D721Med (cell line): ENCODE measurements at places on chromosomes 12 and 14.

GRCh38 chr12:94297096-94297699 is 148.8 kb downstream of the PLXNC1 start:
- no peak for DNase-seq

- no peak for DNase-seq
Measured at GRCh38 chr12:92566448-92567019, 136.3 kb upstream of the PLEKHG7 start.

DNA sequence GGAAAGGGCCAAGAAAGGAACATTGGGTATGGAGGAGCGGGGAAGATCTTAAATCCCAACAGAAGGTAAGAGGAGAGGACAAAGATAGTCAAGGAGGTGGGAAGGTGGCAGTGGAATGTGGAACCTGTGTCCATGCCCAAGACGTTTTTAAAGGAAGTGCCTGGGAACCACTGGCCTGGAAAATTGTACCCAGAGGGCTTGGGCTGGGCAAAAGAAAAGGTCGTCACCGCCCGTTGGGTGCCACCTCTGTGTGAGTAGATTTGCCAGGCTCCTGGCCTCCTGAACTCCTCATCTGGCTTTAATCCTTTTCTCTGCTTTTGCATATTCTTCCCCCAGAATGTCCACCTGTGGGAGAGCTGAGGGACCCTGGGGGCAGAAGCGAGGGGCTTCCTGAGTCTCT is 32.6 kb downstream of the JDP2 start:
- no peak for DNase-seq

GRCh38 chr12:130339951-130340350 is 2.3 kb downstream of the PIWIL1 start:
- DNase-seq: no peak

- no peak for DNase-seq
Measured at GRCh38 chr14:68466491-68466977, 326.3 kb downstream of the ZFP36L1 start.

DNA sequence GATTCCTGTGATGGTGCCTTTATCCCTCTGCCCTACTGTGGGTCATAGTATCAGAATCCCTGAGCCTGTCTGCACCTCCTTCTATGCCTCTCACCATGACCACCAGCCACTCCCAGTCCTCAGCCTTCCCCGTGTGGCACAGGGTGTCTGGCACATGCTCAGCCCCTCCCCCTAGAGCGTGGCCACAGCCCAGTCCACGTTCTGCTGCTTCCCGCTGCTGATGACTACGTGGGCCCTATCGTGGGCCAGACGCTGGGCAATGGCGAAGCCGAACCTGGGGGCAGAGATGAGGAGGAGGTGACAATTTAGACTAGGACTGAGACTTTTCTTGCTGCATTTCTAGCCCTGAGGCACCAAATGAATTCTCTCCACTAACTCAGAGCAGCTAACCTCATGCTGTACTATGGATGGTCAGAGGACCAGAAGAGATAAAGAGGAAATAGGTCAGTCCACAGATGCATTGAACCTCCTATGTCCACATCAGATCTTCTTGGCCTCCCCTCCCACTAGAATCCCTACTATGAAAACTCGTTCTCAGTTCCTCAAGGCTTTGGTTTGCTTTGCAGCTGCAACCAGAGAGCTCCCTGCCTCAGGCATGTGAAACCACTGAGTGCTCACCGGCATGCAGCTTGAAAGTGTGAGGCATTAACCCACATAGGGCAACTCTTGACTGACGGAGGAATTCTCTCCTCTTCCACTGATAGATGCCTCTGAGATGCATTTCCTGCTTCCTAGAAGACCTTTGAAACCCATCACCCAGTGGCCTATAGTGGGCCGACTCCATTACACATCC is 126.3 kb upstream of the DHRS4 start:
- DNase-seq: no peak

- no peak for DNase-seq
Measured at GRCh38 chr12:93173178-93173957, 204.4 kb upstream of the NUDT4 start.

- DNase-seq: no peak
Measured at GRCh38 chr14:51294951-51295525, 55.0 kb downstream of the TMX1 start.

DNA sequence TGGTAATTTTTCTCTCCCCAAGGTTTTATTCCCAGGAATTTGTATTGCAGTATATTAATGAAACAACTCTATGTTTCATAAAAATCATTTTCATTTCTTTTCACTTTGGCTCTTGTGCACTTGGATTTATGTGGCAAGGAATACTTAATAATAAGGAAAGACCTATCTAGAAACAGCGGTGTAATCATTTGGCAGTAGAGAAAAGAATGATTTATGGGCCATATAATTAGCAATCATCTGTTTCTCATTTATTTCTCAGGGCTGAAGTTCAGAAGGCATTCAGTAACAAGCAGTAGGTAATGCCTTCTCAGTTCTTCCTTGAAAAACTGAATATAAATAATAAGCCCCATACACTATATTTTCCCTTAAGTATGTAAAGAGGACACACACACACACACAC is 172.6 kb downstream of the ANO4 start:
- no peak for DNase-seq

- no peak for DNase-seq
Measured at GRCh38 chr12:130473266-130473665, 135.6 kb downstream of the PIWIL1 start.

- DNase-seq: no peak
Measured at GRCh38 chr12:106736051-106736957, 38.2 kb upstream of the RIC8B start.

DNA sequence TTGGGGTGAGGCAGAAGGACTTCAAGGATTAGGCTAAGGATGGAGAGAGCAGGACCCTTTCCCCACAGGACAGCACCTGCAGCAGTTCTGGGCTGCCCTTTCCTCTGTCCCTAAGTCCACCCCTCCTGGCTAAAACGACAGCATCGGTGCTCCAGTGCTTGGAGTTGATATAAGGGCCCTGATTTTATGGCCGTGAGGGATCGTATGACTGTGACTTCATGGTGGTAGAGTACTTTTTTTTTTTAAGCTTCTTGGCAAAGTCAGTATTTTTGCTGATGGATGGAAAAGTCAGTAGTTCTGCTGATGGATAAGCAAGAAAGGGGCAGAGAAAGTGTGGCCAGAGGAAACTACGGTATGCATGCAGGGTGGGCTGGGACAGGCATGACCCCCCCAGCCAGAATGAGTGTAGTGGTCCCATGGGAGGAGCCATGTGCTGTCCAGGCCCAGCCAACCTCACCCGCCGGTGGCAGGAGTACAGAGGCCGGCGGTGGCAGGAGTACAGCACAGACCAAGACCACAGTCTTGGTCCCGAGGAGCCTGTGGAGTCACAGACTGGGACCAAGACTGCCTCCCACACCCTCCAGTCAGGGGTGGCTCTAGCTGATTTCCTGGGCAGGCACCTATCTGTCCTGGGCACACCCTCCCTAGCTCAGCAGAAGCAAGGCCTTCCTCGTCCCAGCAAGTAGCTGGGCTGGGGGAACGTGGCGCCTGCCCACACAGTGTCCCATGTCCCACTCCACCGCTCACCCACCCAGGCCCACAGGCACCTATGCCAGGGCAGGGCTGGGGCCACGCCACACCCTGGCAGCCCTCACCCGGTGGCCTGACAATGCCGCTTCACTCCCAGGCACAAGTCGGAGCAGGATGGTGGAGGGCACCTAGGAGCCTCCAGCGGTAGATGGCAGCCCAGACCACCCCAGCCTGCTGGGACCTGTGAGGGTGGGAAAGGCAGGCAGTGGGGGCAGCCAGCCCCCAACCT is 46.3 kb downstream of the CCDC88C start:
- DNase-seq: no peak
